ENCODE measurements at places on chromosomes 5 and 9.

GRCh38 chr9:128231638-128232527 is 28.7 kb downstream of the DNM1 start:
- no peak for DNase-seq

- no peak for DNase-seq
Measured at GRCh38 chr9:3080951-3081350, 237.1 kb upstream of the PUM3 start.

- no peak for DNase-seq
Measured at GRCh38 chr5:102975457-102976182, 144.3 kb downstream of the GIN1 start.

DNA sequence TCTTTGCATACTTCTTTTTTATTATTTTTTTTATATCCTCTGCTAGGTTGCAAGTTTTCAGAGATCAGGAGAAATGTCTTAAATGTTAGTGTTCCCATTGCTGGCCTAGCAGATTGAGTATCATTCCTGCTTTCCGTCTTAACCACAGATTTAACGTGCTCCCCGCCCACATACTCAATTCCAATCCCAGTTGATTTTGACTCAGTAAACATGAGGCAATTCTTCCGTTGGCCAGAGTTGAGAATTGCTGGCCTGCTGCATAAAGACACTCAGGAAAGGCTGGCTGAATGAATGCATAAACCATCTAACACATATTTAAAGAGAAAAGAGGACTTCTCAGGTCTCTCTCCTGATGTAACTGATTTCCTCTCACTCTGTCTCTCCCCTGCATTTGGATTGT is 46.8 kb upstream of the PLPP6 start:
- DNase-seq = no peak

DNA sequence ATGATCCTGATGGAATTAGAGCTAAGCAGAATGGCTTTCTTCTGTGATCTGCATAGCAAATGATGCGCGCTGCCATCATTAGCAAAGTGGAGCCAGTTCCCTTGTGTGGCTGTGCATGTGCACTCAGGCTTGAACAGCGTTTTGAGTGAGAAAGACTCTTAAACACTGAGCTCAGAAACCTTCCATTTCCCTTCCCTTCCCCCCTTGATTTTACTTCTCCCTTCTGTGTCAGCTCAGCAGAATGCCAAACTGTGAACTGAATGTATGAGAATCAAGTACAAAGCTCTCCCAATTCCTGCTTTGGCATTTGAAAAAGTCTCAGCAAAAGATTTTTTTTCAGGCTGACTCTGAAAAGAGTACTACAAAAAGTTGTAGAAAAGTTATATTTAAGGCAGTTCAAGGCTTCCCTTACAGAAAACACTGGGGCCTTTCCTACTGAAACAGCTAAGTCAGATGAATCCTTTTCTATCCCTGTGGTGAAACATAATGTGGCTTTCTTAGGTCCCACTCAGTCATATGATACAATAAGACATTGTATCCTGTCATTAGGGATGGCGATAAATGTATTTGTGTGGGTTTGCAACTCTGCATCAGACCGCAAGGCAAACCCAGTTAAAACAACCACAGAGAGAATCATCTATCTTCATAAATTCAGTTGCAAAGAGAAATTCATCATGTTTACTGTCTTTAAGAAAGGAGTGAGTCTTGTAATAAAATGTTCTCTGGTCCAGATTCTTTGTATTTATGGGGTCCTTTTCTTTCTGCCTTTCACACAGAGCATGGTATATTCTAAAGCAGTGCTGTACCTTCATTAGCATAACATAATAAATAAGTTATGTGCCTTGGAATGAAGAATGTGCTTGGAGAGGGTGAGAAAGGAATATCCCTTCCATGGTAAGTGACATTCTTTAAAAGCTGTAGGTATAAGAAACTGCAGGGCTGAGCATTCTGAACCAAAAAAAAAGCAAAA is 222.6 kb downstream of the CAAP1 start:
- DNase-seq = peak; percentile 27

DNA sequence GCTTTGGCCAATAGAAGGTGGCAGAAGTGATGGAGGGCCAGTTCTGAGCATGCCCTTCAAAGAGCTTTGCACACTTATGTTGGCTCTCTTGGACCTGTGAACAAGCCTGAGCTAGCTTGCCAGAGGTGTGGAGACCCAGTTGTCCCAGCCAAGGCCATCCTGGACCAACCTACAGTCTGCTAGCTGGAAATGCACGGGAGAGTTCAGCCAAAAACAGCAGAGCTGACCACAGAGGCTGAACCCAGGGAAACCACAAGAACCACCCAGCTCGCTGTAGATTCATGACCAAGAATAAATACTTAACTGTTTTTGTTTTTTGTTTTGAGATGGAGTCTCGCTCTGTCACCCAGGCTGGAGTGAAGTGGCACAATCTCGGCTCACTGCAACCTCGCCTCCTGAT is 65.4 kb upstream of the HAND1 start:
- peak; percentile 27 for DNase-seq

GRCh38 chr5:101012880-101013279 is 109.8 kb upstream of the ST8SIA4 start:
- peak; percentile 7 for DNase-seq

- DNase-seq = no peak
Measured at GRCh38 chr5:32565145-32565544, 20.2 kb upstream of the SUB1 start.

GRCh38 chr9:33742519-33742918 is 52.8 kb upstream of the PRSS3 start:
- no peak for DNase-seq

- DNase-seq = no peak
Measured at GRCh38 chr5:143499480-143500114, 96.1 kb upstream of the NR3C1 start.

DNA sequence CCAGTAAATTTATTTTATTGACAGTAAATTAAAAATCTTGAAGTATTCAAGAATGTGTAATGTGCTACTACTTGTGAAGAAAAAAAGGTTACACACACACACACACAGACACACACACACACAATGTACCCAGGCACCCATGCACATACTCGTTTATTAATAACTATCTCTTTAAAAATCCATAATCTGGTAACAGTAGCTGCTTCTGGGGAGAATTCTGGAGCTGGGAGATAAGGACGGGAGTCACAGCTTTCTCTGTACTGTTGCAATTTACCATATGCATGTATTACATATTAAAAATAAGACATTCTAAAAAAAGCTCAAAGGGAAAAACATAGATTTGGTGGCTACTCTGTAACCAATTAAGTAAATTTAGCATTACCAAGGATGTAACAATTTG is 7.9 kb upstream of the C1QTNF2 start:
- DNase-seq = peak; percentile 61

DNA sequence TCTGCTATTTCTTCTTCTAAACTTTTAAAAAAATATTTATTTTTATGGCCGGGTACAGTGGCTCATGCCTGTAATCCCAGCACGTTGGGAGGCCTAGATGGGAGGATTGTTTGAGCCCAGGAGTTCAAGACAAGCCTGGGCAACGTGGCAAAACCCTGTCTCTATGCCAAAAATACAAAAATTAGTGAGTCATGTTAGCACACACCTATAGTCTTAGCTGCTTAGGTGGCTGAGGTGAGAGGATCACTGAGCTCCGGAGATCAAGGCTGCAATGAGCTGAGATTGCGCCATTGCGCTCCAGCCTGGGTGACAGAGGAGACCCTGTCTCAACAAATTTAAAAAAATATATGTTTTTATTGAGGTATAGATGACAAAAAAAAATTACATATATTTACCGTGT is 5.6 kb downstream of the AP3S1 start:
- no peak for DNase-seq

DNA sequence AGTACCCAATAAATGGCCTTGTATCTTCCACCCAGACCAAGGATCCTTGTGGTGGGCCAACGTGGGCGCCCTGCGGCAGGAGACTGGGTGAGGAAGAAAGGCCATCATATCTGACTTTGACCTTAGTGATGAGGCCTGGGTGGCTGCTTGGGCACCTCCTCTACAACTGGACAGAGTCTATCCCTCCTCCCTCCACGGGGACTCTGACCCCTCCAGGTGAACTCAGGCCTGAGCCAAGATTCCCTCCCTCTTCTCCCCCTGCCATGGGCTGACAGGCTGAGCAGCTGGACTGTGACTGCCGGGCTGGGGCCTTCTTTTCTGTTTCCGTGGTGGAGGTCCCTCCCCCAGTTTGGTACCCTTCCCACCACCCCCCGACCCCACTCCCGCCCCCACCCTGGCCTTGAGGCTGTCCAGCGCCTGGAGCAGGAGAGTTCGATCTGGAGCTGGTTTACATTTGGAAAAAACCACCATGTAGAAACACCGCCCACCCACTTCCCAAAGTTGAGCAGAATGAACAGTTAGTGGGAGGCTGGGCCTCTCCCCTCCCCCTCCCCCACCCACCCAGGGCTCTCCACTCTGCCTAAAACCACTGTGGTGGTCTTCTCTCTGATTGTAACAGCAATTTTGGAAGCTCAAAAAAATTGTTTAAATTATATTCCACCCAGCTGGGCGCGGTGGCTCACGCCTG is 1.2 kb upstream of the PHYHD1 start:
- no peak for DNase-seq

DNA sequence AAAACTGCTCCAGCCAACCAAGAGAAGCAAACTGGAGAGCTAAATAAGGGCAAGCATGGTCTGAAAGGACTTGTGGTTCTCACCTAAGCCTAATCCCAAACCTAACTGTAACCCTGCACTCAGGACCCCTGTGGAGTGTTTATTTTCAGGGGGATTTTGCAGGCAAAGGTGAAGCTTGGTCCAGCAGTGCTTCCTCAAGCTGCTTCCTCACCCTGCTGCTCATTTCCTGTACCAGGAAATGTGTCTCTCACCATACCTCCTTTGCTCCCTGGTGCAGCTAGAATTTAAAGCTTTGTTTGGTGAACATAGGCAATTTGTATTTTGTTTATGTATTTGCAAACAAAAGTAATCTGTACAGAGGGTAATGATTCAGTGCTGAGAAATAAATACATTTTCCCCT is 50.2 kb downstream of the CARTPT start:
- DNase-seq = no peak

- no peak for DNase-seq
Measured at GRCh38 chr9:83977196-83977595, 2.8 kb downstream of the HNRNPK start.

DNA sequence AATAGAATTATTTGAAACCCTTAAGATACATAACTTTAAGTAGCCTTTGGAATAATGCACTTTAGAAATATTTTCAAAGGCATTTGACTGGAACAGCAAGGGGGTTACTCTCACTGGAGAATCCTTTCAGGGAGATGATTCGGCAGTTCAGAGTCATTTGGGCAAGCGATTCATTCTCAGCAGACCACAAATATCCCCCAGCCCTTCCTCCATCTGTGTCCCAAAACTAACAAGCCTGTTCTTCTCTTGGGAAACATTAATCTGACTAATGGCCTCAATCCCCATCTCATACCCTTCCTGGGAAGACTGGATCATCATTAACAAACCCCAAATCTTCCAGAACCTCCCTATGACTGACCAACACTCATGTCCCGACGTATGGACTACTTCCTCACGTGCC is 65.8 kb upstream of the S1PR3 start:
- no peak for DNase-seq

DNA sequence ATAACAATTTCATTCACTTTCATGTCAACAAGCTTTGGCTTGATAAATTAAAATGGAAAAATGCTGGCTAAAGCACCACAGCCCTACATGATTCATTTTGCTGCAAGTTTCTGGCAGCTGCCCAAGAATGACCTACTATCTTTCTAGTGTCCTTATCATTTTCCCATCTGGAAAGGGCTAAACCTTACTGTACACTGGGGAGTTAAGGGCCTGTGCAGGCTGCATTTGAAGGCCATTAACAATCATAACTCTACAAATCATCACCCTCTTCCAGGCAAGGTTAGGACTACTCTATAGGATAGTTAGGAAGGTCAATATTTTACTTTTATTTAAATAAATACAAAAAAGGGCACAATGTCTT is 579.7 kb upstream of the ZNF608 start:
- DNase-seq = no peak

DNA sequence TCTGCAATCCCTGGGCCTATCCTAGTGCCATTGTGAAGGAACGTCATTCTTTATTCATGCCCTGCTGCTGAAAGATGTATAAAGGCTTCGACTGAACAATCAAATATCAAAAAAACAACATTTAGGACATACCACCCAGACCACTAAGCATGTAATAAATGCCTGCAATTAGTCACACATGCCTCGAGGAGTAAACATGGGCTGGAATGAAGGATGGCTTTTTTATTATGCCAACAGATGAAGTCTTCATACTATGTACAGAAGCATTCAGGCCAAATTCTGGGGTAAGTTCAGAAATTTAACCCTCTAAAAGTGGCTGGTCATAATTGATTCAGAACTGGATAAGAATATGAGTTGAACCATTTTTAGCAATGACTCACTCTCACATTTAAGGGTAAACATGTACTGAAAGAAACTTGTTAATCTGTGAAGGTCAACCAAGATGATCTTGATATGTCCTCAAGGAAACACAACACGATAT is 38.1 kb downstream of the FAM240B start:
- no peak for DNase-seq

DNA sequence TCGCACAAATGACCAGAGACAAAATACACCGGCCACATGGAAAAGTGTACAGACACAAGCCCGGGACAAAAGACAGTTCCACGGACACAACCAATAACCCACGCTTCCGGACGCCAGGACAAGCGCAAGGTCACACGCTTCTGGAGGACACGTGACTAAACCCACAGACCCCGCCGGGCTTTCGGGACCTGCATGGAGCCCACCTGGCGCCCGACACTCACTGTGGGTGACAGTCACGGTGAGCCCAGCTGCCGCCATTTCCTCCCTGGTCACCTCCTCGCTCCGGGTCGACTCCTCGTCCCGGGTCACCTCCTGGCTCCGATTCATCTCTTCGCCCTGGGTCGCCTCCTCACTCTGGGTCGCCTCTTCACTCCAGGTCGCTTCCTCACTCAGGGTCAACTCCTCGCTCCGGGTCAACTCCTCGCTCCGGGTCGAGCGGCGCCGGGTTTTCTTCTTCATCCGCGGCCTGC is 470 bp downstream of the BAG1 start:
- no peak for DNase-seq

GRCh38 chr5:178473854-178474253 is 116.3 kb downstream of the COL23A1 start:
- peak; percentile 33 for DNase-seq

- no peak for DNase-seq
Measured at GRCh38 chr9:97933297-97933998, 4.5 kb downstream of the HEMGN start.

DNA sequence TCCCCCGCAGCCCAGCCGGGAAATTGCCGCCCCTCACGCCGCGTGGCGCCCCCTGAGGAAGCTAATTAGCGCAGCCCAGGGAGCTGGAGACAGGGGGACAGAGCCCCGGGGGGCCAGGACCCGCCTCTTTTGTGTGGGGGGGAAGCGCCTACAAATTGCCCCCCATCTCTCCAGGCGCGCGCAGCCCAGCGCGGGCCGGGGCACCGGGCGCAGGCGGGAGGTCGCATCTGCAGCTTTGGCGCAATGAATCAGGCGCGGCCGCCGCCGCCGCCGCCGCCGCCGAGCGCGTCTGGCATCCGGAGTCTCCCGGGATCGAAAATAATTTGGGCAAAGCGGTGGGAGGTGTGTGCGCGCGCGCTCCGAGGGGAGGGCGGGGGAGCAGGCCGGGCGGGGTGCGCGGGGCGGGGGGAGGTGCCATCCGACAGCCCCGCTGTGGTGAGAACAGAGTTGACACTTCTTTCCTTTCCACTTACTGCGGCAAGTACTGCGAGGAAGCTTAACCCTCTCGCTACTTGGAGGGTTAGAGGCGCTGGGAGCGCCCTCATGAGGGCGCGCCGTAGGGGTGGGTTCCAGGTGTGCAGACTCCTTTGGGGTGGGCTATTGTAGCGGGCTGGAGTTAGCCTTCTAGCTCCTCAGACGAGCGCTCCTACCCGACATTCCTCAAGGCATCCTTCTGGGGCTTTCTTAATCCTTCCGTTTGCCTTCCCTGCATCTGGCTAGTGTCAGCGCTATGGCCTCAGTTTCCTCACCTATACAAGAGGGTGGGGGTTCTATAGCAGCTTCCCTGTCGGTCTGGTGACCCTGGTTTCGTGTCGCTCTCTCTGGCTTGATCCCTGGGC is 63.1 kb downstream of the CXXC5 start:
- DNase-seq = peak; percentile 86
